ENCODE measurements at places on chromosomes 1 and 21.

DNA sequence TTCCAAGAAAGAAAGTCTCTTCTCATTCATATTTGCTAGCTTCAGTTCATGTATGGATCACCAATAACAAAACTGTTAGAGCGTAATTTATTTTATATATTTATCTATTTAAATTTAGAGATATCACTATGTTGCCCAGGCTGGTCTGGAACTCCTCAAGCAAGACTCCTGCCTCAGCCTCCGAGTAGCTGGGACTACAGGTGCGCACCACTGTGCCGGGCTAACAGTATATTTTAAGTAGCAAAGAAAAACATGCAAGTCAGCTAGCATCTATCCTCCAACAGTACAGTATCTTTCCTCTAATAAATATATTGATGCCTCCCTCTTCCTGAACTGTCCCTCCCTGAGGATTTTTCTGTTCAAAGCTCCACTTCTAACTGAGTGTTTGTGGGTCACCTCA, 21.5 kb downstream of the INPP5B start:
- DNase-seq = no peak

GRCh38 chr1:20555025-20555757, 2.8 kb downstream of the FAM43B start:
- DNase-seq = no peak

- DNase-seq = no peak
Measured at GRCh38 chr1:66353257-66353656, 180.7 kb upstream of the SGIP1 start.

DNA sequence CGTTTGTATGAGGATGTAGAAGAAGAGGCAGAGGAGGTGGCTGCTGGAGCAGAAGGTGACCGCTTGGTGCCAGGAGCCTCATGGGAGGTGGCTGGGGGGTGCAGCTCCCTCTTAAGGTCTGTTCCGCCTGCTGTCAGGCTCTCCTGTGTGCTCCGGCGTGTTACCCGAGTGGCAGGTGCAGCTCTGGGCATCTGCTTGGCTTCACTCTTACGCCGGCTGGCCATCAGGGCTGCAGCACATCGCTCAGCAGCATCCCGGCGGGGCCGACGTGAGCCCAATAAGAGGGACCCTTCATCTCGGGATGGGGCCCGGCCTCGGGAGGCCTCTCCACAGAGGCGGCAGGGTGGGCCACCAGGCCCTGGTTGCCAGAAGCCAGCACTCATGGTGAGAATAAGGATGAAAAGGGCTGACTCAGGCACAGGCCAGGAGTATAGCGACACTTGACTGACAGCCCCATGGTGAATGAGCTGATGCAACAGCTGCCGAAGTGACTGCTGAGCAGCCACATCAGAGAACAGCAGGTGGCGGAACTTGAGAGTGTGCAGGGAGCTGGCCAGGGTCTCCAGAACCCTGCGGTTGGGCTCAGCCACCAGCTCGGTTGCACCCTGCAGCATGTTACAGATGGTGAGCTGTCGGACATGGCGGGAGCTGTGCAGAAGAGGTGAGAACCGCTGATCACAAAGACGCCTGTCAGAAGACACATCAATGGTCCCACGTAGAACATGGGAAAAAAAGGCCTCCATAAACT, 17.5 kb downstream of the LRRC41 start:
- peak; percentile 56 for DNase-seq

- DNase-seq = no peak
Measured at GRCh38 chr1:228983231-228983660, 248.0 kb downstream of the RHOU start.

GRCh38 chr21:35226968-35227744, 178.1 kb upstream of the RUNX1 start:
- no peak for DNase-seq

DNA sequence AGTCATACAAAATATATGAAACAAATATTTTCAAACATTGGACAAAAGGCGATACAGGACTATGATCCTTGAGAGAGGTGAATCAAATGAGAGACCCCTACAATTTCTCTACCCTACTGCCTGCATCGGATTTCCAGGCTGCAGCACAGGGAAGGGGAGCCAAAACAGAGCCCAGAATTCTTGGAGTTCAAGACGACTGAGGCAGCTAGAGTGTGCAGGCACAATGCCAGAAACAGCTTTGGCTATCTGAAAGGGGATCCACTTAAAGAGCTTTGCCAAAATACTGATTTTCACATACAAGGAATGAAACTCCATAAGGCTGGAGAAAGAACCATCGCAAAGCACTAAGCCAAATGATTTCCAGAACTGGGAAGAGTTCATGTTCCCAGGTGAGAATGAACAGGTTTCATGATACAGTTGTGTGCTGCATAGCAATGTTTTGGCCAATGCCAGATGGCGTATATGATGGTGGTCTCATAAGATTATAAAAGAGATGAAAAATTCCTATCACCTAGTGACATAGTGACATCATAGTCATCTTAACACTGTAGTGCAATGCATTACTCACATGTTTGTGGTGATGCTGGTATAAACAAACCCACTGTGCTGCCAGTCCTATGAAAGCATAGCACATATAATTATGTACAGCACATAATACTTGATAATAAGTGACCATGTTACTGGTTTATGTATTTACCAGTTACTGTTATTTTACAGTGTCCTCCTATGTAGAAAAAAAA, 77.5 kb downstream of the KCND3 start:
- DNase-seq = no peak
